ENCODE measurements at places on chromosomes 2 and 18.

DNA sequence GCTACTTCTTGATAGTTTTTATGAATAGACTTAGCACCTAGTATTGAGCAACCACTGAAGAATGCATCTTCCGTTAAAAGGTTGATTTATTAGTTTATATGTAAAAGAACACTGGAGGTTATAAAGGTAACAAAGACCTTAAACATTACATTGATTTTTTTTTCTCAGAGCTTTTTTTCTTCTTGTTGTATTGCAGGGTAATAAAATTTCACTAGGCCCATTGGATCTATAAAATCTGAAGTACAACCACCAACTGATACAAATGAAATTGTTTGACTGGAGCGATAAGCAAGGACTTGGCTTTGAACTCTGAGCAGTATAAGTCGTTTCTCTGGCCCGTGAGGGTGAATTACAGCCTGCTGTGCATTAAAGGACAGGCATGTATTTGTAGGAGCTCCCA lies 344.0 kb downstream of the LRRTM1 start:
- DNase-seq: no peak

DNA sequence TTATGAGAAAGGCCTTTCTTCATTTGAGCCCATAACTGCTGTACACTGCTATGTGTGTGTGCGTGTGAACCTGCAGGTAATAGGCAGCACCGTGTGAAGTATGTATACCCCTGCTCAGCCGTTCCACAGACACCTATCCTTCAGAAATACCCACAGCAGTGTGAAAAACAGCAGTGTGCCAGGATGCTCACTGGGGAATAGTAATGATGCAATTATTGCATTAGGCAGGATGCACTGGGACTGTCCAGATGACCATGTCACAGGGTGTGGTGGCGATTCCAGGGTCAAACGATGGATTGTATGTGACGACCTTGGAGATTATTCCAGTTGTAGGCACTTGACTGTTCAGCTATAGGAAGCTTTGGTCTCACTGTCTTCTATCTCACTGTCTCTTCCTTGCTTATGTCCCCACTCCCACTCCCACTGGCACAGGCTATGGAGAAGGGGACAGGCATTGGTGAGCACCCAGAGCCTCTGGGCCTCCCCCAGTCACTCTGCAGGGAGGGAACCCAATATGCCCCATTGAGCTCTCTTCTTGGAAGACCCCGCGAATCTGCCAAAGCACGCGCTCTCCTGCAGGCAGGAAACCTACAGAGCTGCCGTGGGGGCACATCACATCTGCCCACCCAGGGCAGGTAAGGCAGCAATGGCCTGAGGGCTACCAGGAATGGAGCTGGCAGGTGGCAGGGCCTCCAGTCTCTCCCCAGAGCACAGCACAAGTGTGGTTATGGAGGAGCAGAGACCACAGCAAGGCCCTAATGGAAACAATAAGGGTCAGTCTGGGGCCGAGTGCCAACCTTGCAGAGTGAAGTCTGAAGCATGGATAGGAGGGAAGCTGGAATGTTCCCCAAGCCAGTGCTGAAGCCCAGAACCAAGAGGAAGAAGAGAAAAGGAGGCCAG lies 518.9 kb upstream of the RAB6C start:
- no peak for DNase-seq

DNA sequence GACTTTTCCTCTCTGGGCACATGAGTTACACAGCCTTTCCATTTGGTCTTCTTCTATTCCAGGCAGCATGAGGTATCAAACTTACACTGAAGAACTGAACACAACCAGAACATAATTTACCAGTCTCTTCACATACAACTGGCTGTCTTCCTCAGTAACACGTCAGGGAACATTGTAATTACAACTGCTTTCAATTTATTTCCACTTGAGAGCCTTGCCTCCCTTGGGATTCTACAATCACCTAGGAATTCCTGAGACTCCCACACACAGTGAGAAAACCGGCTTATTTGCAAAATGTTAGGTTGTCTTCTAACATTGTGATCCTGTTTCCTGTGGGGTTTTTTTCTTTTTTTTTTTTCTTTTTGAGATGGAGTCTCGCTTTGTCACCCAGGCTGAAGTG lies 149.9 kb downstream of the TMX3 start:
- DNase-seq: no peak

GRCh38 chr2:181847702-181848101 lies 43.8 kb upstream of the ITPRID2 start:
- no peak for DNase-seq

GRCh38 chr2:14148216-14148615 lies 484.3 kb upstream of the LRATD1 start:
- DNase-seq: no peak

GRCh38 chr2:232652505-232652851 lies 19.1 kb downstream of the EFHD1 start:
- DNase-seq: no peak

DNA sequence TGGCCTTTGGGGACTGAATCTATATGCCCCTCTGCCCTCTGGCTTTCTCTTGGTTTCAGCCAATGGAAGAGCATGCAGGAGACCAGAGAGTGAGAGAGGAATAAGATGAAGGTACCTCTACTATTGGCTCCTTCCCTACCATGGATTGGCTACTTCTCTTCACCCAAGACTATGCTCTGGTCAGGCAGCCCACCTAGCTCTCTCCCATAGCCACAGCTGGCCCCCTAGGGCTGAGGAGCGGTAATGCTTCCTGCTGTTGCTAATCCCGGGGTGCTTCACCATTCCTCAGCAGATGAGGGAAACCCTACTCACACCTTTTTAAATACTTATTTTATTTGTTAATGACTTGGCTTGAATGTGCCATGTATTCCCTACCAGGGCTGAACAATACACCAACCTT lies 142.4 kb downstream of the MREG start:
- no peak for DNase-seq

DNA sequence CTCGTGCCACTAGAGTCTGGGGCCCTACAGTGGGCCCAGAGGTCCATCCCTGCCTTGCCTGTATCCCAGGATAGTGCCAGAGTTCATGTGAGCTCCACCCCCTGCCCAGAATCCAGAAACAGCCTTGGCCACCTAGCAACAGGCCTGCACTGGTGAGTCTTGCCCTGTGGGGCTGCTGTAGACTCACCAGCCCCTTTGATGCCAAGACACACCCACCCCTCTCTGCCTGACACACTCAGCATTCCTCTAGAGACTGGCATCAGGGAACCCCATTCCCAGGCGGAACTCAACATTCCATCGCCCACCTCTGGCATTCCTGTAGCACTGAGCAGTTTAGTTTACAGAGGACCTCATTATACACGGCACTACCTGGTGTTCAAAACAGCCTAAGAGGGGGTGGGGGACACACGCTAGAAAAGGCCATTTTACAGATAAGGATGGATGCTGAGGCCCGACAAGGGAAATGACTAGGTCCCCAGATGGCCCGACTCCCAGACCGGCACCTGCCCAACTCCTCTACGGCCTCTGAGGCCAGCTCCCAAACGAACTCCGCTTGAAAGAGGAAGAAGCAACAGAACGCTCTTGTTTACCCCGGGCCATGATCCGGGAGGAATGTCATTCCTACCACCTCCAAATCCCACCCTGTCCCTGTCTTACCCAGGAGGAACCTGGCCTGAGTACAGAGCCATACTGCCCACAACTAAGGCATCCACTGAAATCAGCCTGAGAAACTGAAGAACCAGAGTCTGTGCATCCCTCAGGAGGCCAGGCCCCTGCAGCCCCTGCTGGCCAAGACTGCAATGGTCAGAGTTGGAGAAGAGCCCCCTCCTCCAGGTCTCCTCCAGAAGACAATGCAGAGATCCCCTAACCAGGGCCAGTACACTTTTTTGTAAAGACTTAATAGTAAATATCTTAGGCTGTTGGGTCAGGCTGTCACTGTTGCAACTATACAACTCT lies 180.2 kb downstream of the TNS1 start:
- DNase-seq: no peak

GRCh38 chr2:100919316-100919715 lies 82.8 kb upstream of the RPL31 start:
- no peak for DNase-seq

- DNase-seq: no peak
Observed at GRCh38 chr2:240324312-240325015, 111.0 kb upstream of the GPC1 start.

All from CD4-positive, alpha-beta T cell treated with Interleukin-15 for 4 hours (primary cell).